ENCODE measurements at places on chromosomes 5 and 9. TPM values are rescaled to one million over a fixed set of nuclear protein-coding genes. Genes with fewer than 3 reads are reported as not detected.
A peak's percentile ranks its signal among the peaks of the same experiment; 100 is the strongest.

DNA sequence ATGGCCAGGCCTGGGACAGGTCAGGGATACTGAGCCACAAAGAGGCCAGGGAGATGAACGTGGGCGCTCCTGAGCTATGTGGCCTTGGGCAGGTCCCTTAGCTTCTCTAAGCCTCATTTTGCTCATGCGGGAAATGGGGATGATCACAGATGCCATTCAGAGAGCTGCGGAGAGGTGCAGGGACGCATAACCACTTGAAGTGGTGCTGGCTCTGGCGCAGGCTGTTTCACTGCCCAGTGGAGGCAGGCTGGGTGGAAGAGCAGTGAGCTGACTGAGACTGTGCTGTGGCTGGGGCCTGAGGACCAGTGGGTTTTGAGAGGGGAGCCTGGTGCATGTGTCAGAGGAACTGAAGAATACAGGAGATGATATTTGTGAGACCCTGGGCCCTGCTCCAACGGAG lies 18.4 kb downstream of the CXXC5 start:
- no peak overlapping the region for H3K4me3 ChIP-seq
- H3K4me1 ChIP-seq, result peaks cover 7% of the 10 kb centered on the region
- no peaks in the 10 kb centered on the region for H3K27me3 ChIP-seq
- no peaks in the 10 kb centered on the region for H3K36me3 ChIP-seq

- no peak overlapping the region for H3K4me3 ChIP-seq
- DNase-seq, result no peak
- H3K36me3 ChIP-seq, result no peaks in the 10 kb centered on the region
- peak overlapping the region; percentile 22 for H3K27ac ChIP-seq
- no peaks in the 10 kb centered on the region for H3K27me3 ChIP-seq
- H3K4me1 ChIP-seq, result no peaks in the 10 kb centered on the region
Observed at GRCh38 chr5:38666668-38667498, 110.4 kb upstream of the LIFR start.

- peaks cover 29% of the 10 kb centered on the region for H3K36me3 ChIP-seq
- peak overlapping the region; percentile 100 for H3K27ac ChIP-seq
- peak overlapping the region; percentile 82 for H3K4me3 ChIP-seq
- no peak for DNase-seq
Observed at GRCh38 chr9:95003689-95004410, 277.4 kb downstream of the AOPEP start.

GRCh38 chr5:60535198-60535597 lies 164.8 kb downstream of the DEPDC1B start:
- H3K36me3 ChIP-seq, result no peaks in the 10 kb centered on the region
- H3K4me1 ChIP-seq, result peaks cover 8% of the 10 kb centered on the region

- H3K4me1 ChIP-seq, result no peaks in the 10 kb centered on the region
- peak within 1 kb of the TSS; percentile 65 for H3K27ac ChIP-seq
- H3K36me3 ChIP-seq, result no peaks in the 10 kb centered on the region
- peak within 1 kb of the TSS; percentile 66 for H3K4me3 ChIP-seq
Observed at GRCh38 chr5:75236322-75237316, at the start of gene ANKRD31. Gene ANKRD31, minus strand, starts transcription at chr5:75236878. Its CDS starts 192 bp downstream, at chr5:75236686.

GRCh38 chr9:124929464-124929863 lies 11.4 kb downstream of the GOLGA1 start:
- H3K27ac ChIP-seq, result no peak overlapping the region
- no peaks in the 10 kb centered on the region for H3K4me1 ChIP-seq
- no peaks in the 10 kb centered on the region for H3K27me3 ChIP-seq
- H3K4me3 ChIP-seq, result no peak overlapping the region

DNA sequence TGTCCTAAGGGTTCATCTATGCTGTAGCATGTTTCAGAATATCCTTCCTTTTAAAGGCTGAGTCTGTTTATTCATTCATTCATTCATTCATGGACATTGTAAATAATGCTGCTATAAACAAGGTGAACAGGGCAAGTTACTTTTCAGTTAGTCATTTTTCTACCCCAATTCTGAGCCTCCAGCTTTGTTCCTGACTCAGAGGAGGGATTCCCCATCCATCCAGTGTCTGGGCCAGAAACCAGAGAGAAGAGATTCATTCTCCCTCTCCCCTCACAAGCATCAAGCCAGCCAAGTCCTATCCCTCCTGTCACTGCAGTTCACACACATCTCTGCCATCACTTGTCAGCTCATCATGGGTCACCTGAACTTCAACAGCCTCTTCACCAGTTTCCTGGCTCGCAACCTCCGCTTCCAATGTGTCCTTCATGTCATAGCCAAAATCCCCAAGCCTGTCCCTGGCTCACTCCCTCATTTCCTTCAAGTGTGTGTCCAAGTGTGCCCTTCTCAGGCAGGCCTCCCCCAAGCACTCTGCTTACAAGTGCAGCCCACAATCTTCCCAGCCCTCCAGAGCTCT lies 203.0 kb downstream of the TTLL11 start:
- H3K4me1 ChIP-seq, result peaks cover 17% of the 10 kb centered on the region
- no peaks in the 10 kb centered on the region for H3K36me3 ChIP-seq
- no peaks in the 10 kb centered on the region for H3K27me3 ChIP-seq
- no peak overlapping the region for H3K27ac ChIP-seq
- H3K4me3 ChIP-seq, result no peak overlapping the region

GRCh38 chr5:153860195-153860886 lies 178.4 kb downstream of the FAM114A2 start:
- DNase-seq, result no peak
- H3K27me3 ChIP-seq, result no peaks in the 10 kb centered on the region
- no peaks in the 10 kb centered on the region for H3K36me3 ChIP-seq
- no peaks in the 10 kb centered on the region for H3K4me1 ChIP-seq
- H3K4me3 ChIP-seq, result no peak overlapping the region

DNA sequence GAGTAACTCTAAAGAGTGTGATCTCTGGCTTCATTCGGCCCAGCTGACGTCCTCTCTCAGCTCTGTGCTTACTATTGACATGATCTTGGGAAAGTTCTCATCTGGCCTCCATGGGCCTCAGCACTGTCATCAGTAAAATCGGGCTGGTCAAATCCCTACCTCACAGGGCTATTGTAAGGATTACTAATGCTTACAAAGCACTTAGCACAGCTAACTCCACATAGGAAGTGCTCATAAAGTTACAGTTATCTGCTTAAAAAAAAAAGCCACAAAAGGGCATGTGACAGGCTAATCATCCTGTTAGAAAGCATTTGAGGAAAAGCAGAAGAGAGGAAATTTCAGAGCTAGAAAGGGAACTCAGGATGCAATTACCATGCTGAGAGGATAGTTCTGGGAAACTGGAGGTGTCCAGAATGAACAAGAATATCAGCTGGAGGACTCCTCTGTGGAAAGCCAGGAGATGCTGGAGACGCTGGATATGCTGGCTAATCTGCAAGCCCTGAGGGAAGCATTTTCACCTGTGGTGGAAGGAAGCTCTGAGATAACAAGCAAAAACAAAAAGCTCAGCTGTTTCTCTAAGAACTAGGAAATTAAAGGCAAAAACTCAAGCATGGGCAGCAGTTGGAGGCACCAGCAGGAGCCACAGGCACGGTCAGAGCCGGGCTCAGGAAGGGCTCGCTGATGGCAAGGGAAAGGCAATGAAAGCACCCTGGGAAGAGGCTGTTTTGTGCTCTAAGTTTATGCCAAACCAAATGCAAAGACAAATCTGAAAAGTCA lies 4.4 kb upstream of the BHMT start:
- H3K4me1 ChIP-seq, result peaks cover 16% of the 10 kb centered on the region
- H3K4me3 ChIP-seq, result no peak overlapping the region
- H3K36me3 ChIP-seq, result no peaks in the 10 kb centered on the region
- no peak overlapping the region for H3K27ac ChIP-seq
- no peak for DNase-seq

NMUR2 gene
- not detected for total RNA-seq

MARCOL gene
- not detected for total RNA-seq

OMD gene
- 22.7 TPM for total RNA-seq

Data from right atrium auricular region (tissue), 2 donors.